ENCODE measurements at places on chromosomes 12 and 14.

- no peak for DNase-seq
Observed at GRCh38 chr12:89140602-89141238, 211.6 kb downstream of the DUSP6 start.

GRCh38 chr14:49733836-49734235 is 34.1 kb upstream of the KLHDC2 start:
- DNase-seq, result no peak

DNA sequence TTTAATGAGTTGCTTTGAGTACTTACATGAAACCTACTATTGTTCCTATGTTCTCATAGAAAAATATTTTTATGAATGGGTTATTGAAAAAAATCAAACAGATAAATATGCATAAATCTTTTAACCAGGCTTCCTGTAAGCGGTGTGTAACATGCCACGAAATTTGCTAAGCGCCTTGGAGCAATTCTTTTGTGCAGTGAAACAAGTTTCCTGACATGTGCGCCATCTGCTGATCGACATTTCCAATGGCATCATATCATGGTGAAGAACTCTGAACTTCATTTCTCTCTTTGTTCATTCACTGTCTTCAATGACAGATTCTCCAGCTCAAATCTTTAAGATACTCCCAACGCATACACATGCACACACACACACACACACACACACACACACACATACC is 145.6 kb upstream of the NAV3 start:
- no peak for DNase-seq

GRCh38 chr12:2292560-2292959 is 239.8 kb downstream of the CACNA1C start:
- DNase-seq, result no peak

DNA sequence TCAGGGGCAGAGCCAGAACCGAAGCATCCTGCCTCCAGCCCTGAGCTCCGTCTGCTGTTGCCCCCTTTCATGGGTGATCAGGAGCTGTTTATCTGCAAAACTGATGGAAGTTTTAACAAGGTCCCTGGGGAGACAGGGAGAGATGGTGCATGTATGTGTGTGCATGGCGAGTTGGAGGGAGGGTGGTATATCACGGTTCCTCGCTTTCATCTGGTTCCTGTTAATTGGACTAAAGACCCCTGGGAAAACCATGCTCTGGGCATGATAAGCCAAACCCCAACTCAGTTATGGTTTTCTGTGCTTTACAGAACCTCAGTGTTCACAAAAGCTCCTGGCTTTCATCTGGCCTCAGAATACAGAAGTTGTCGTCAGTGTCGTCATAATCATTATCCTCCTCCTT is 133.6 kb downstream of the KSR2 start:
- no peak for DNase-seq

GRCh38 chr14:100750762-100751699 is 24.3 kb downstream of the DLK1 start:
- no peak for DNase-seq

DNA sequence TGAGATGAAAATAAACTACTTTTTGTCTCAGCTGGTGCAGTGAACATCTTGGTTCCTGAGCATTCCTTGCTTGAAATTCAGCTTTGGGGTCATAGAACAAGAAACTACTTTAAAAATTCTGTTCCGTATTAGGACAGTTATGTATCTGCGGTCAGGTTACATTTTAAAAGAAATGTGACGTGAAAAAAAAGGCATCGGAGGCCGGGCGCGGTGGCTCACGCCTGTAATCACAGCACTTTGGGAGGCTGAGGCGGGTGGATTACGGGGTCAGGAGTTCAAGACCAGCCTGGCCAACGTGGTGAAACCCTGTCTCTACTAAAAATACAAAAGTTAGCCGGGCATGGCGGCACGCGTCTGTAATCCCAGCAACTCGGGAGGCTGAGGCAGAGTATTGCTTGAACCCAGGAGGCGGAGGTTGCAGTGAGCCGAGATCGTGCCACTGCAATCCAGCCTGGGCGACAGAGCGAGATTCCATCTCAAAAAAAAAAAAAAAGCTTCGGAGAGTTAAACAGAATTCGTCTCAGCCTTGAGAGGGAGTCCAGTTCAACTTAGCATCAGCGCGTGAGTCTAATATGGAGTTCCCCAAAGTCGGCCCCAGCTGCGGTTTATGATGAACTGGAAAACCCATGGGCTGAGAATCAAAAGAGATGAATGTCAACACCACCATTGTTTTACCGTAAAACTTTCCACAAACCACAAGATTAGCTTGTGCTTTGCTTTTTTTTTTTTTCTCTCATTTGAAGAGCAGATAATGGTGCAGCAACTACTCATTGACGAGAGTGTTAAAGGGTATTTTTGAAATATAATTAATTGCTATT is 2.1 kb upstream of the SLC2A13 start:
- DNase-seq, result peak; percentile 10

- no peak for DNase-seq
Observed at GRCh38 chr12:65902500-65902899, 78.2 kb downstream of the HMGA2 start.

All from stimulated activated naive B cell treated with anti-CD40 and anti-IgM and Interleukin-4, amounts not matched to agents 10 μg/mL and 1 μg/mL and 100 μg/mL, for 72 hours (primary cell).